ENCODE measurements at places on chromosomes 3 and 15. TPM values are rescaled to one million over a fixed set of nuclear protein-coding genes. Genes with fewer than 3 reads are reported as not detected.

GRCh38 chr15:96549136-96549535 lies 218.6 kb downstream of the NR2F2 start:
- no peak for DNase-seq

GRCh38 chr3:98702166-98702565 lies 61.0 kb upstream of the ST3GAL6 start:
- no peak for DNase-seq

The GMPS gene
- total RNA-seq: 40.9 TPM

The CCDC14 gene
- total RNA-seq: 50.5 TPM

The VPS13C gene
- 150 TPM for total RNA-seq

- DNase-seq: no peak
These were observed 5.1 kb downstream of the PSTPIP1 start for GRCh38 chr15:76999996-77000395.

GRCh38 chr15:86690566-86690965 lies 610.9 kb downstream of the AGBL1 start:
- no peak for DNase-seq
